Fibroblast of the aortic adventitia (primary cell): ENCODE measurements at places on chromosomes 16 and 17.

DNA sequence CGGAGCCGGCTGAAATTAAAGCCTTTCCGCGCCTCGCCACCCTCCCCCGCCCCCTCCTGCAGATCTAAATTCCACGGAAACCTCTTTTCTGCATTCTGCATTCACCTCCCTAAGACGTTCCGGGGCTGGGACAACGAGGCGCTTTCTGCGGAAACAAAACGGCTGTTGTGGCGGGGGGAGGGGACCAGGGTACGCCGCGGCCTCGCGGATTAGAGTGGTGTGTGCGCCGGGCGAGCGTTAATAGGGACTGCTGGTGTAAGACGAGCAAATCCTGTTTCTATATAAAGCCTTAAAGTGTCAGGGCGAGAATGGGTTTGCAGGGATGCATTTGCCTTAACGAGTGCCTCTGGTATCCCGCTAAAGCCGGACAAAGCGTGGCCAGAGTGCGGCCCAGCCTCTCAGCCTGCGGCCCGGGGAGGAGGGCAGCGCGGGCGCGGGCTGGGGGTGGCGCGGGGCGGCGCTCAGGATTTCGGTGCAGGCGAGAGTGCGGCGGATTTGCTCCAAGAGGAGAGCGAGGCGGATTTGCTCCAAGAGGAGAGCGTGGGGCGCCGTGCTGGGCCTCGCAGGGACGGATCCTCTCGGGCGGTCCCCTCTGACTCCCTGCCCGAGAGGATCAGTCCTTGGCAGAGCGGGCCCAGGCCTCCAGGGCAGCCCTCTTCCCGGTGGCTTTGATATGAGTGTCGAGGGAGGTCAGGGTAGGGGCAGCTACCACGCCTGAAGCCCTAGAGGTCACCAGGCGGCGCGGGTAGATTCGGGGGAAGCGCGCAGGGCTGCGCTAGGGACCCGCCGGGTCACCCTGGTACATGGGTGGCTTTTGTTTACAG, 5.1 kb downstream of the BAHCC1 start:
- peak; percentile 70 for DNase-seq

GRCh38 chr17:50508573-50509460, 578 bp downstream of the MYCBPAP start:
- DNase-seq, result peak; percentile 24

DNA sequence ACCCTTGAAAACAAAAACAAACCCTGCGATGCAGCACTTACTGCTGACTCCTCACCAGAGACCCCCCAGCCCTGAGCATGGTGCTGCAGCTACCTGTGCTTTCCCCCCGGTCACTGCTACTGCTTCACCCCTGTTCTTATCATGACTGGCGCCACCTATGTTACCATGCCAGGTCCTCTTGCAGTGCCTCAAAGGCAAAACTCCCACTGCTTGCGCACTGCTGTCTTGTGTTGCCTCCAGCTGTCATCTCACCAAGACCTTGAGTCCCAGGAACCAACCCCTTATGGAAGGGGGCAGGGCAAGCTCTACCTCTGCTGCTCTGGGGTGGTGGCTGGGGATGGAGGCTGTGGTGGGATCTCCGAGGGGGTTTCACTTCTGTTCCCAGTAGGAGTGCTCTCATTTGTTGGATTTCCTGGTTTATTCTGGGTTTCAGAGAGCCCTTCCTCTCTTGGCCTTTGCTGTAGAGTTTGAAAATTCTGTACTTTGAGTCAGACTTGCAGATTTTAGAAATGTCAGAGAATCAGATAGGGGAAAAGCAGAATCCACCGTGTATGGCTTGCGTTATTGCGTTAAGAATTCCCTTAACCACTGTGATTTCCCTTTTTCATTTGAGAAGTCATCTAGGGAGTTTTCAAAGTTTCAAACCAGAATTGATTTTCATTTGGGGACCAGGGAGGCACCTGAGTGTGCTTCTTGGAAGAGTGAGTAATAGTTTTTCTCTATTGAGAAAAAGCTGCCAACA, 96.6 kb downstream of the SPECC1 start:
- DNase-seq, result no peak

- DNase-seq, result no peak
These were observed 12.3 kb downstream of the RFFL start for GRCh38 chr17:35051183-35051578.

DNA sequence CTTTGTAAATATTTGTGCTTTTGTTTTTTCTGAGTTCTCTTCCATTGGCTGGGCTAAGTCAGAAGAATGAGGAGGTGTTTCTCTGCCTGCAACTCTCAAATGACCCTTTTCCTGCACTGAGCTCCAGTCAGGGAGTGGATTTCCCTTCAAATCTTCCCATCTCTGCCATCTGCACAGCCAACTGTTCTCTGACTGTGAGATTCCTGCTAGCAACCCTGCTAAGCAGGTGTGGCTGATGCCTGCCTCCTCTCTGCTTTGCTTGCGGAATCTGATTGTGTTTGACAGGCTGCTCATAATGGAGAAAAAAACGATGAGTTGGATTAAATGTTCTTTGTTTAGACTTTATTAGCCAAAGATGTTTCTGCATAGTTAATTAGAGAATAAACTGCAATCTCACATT, 519.8 kb downstream of the TMEM114 start:
- DNase-seq, result no peak

DNA sequence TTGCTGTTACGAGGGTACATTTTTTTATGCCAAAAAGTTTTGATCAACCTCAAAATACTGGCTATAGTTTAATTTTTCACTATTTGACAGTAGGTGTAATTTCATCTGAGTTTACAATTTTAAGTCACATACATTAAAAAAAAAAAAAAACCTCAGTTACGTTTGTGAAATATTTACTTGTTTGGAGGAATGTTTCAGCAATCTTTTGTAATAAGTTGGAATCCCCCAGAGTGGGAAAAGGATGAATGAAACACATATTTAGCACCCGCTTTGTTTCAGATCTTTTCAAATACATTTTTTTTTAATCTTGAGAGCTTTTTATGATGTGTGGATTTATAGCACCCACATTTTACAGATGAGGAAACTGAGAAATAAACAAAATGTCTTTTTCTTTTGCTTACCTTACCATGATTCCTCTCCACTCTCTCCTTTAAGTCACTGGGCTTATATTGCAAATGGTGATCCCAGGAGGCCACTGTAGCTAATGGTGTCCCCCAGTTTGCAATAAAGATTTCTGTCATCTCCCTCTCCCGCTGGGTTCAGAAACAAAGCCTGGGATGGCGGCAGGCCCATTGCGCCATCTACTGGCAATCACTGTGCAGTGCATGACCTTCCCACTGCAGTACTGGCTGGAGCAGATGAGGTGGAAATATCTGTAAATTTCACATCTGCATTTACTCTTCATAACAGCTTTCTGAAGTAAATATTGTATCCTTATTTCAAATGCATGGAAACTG, 27.7 kb downstream of the TBC1D3B start:
- DNase-seq, result peak; percentile 67

- no peak for DNase-seq
These were observed 247.8 kb downstream of the ENGASE start for GRCh38 chr17:79322211-79323123.

DNA sequence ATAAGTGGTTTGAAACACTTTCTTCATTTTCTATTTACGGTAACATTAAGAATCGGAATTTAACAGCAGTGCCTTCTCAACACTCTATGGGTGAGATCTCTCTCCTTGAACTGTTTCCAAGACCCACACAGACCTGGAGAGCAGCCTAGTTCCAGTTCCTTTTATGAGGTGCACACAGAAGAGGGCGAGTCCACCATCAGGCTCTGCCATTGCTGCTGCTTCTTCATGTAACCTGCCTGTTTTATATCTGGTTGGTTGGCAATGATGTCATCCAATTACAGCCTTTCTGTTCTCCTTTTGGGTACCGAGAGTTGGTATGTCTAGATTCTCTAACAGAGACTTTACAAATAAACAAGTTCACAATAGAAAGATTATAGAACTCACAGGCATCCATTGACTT, 225.7 kb downstream of the UTP18 start:
- no peak for DNase-seq

- DNase-seq, result no peak
These were observed 3.5 kb downstream of the GSG1L start for GRCh38 chr16:28059841-28060575.

GRCh38 chr16:75801307-75801706, 75.0 kb upstream of the CPHXL start:
- DNase-seq, result no peak

- no peak for DNase-seq
These were observed 2.5 kb downstream of the TRIM47 start for GRCh38 chr17:75875940-75876189.

- DNase-seq, result no peak
These were observed 101.0 kb upstream of the DNAH17 start for GRCh38 chr17:78678222-78678557.

GRCh38 chr16:57000271-57001025, 11.1 kb downstream of the NLRC5 start:
- peak; percentile 92 for DNase-seq

DNA sequence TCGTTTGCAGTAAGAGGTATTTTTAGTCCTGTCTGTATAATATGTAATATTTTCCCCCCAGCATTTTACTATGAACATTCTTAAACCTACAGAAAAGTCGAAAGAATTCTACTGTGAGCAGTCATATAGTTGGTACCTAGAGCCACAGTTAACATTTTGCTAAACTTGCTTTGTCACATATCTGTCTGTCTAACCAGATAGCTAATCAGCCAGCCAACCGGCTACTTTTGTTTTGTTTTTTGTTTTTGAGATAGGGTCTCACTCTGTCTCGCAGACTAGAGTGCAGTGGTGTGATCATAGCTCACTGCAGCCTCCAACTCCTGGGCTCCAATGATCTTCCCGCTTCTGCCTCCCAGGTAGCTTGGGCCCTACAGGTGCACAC, 73.3 kb downstream of the ABCC1 start:
- no peak for DNase-seq

GRCh38 chr16:24689128-24689527, 40.3 kb upstream of the TNRC6A start:
- DNase-seq, result peak; percentile 41

- no peak for DNase-seq
These were observed 337.1 kb downstream of the CNTNAP4 start for GRCh38 chr16:76614269-76614668.

DNA sequence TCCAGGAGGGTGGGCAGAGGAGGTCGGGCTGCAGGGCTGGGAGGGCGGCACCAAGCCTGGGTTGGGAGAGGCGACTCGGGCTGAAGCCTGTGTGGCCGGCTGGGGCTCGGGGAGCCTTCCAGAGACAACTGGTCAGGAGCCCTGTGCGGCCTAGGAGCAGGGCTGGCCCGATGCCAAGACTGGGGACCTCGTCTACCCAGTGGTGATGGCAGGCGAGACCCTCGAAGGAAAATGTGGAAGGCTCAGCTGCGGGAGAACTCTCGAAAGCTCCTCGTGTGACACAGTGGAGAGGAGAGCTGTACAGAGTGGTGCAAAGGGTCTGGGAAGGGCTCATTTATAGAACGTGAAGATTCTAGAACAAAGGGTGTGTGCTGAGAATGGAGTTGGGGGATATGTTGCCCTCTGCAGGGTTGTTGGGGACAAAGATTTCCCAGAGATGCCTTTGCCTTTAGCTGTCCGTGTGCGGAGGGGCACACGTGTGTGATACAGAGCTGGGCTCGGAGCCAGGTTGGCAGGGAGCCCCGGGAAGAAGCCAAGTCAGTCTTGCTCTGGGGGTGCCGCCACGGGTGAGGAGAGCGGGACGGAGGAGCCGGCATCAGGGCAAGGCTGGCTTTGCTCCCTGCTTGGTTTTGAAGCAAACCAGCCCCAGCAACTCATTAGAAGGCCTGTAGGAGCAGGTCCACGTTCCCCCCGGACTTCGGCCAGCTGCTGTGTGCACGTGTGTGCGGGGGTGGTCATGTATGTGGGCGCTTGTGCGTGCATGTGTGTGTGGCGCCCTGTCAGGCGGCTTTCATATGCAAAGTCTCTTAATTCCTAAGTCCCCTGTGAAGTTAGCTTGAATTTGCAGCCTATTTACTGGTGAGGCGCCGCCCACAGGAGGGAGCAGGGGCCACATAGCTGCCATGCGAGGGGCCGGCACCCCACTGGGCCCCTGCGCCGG, 132.4 kb upstream of the CHMP6 start:
- DNase-seq, result peak; percentile 94

GRCh38 chr16:7268182-7268581, 64.5 kb upstream of the RBFOX1 start:
- DNase-seq, result no peak

DNA sequence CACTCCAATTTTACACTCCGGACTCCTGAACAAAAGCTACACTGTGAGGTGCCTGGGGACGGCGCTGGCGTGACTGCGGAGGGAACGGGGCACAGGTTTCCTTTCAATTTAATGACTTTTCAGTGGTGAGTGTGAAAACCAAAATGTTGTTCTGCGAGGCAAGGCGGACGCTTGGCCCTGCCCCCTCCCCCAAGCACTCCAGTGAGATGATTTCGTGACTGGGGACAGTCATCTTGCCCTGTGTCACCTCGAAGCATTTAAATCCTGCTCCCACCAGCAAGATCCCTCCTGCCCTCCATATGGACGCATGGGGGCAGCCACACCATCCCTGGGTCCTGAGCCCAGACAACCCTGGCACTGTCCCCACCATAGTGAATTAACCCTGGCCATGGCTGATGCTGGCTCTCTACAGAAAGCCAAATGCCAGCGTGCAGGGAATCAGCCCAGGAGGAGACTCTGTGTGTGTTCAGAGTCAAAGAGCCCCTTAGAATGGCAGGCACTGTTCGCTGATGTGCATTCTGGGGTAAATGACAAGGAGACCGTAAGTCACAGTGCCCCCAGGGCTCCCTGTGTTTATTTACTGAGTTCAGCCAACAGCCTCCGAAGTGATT, 41.0 kb downstream of the C16orf95 start:
- DNase-seq, result no peak

DNA sequence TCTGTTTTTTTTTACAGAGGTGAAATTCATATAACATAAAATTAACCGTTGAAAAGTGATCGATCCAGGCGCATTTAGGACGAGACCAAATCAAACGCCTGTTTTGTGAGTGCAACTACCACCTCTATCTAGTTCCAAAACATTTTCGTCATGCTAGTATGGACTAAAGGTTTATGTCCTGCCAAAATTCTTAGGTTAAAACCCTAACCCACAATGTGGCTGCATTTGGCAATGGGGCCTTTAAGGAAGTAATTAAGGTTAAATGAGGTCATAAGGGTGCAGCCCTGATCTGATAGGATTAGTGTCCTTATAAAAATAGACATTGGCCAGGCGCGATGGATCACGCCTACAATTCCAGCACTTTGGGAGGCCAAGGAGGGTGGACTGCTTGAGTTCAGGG, 32.8 kb upstream of the RCVRN start:
- DNase-seq, result peak; percentile 1

DNA sequence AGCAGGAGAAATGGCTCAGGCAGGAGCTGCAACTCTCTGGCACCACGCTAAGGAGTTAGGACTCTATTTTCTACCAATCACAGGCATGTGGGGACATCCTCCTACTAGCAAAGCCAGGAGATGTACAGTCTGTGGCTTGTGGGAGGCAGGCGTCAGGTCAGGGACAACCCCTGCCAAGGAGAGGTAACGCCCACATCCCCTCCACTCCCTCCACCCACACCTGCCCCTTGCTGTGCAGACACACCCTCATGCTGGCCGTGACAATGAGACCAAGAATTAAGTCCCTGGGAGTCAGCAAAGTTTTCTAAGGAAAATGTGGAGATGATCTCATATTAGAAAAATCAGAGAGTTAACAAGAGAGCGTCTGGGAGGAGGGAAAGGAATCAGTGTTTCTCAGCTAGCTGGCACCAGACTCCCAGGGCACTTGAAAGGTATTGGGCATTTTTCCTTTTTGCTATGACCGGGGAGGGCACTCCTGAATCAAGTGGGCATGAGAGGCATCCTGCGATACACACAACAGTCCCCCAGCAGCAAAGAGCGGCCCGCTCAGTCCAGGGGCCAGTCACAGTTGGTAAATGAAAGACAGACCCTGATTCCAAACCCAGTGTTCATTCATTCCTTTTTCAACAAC, 87.3 kb upstream of the RPL38 start:
- no peak for DNase-seq
